ENCODE measurements at places on chromosomes 6 and 20.

DNA sequence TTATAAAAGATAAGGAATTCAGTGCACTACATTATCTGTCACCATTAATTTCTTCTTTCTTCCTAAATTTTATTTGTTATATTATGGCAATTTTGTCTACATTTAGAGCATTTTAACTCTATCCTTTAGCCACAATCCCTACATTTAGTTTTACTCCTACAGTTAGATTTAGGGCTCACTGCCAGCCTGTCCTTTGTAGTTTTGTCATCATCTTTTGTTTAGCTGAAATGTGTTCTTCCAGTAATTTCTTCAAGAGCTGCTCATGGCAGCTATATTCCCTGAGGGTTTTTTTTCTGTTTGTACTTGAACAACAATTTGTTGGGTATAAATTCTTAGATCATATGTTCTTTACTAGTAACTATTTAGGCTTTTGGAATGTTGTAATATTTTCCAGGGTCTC, 72.7 kb upstream of the B3GAT2 start:
- no peak for DNase-seq

DNA sequence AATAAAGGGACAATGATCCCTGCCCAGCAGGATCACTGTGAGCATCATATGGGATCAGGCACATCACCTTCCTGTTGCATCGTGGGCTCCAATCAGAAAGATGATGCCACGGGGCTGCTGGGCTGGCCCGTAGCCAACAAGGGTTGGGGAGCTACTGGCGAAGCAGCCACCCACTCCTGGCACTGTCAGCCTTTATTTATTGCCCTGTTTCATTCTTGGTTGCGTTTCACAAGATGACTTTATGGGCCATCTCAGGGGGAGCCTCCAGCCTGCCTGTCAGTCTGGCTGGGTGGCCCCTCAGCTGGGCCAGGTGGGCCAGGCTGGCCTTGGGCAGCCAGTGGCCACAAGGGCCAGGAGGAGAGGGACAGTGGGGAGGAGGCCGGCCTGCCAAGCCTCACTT, 17.3 kb downstream of the VSTM2L start:
- DNase-seq: no peak

GRCh38 chr6:149139782-149140136, 177.8 kb upstream of the TAB2 start:
- DNase-seq: no peak

- DNase-seq: no peak
Observed at GRCh38 chr6:135890876-135891275, 39.4 kb downstream of the PDE7B start.
